ENCODE measurements at places on chromosomes 7 and 10.

GRCh38 chr7:14332155-14332554 lies 342.7 kb upstream of the ETV1 start:
- DNase-seq, result no peak

DNA sequence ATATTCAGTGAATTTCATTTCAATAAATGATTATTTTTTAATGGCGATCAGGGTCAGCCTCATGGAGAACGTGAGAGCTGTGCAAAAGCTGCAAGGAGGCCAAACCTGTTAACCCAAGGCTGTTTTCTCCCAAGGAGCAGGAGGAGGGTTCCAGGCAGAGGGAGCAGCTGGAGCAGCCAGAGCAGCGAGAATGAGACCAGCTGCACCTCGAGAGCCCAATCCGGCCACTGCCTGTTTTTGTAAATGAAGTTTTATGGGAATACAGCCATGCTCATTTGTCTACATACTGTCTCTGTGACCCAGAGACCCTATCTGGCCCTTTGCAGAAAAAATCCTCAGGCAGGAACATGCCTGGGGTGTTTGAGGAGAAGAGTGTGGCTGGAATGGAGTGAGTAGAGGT lies 104.9 kb downstream of the GRK5 start:
- no peak for DNase-seq

GRCh38 chr7:135768467-135768866 lies 19.9 kb upstream of the FAM180A start:
- DNase-seq, result no peak

DNA sequence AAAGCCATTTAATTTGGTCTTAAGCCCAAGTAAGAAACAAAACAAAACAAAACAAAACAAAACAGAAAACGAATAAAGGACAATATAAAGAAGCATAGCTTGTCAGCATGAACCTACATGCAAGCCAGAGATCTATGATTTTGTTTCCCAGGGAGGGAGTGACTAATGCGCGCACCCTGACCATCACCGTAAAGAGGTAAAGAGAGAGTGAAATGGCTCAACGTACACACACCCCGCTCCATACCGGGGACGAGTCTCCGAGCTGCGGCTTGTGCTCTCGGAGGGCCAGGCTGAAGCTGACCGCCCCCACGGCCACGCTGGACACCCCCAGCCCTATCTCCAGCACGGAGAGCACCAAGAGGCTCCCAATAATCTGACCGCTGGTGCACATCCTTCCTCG lies 1.1 kb downstream of the TMEM196 start:
- DNase-seq, result no peak

DNA sequence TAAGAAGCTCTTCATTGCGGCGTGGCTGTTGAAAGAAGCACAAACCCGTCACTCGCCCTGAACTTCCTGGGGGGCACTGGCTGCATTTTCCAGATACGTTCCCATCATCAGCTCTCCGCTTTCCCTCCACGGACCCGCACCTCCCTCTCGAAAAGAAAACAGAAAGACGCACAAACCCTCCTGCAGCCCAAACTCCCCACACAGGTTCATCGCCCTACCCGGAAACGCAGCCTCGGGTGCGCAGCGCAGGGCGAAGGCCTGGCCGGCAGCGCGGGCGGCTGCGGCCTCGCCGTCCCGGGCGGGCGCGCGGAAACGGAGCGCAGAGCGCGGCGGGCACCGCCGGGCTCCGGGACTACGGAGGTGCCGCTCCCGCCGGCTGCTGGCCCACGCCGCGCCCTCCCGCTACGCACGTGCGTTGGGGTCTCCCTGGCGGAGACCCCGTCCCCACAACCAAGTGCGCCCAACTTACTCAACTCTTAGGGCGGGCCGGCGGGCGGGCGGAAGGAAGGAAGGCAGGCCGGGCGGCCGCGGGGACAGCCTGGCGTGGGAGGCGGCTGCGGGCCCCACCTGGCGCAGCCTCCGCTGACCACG lies 822 bp downstream of the ZNF800 start:
- DNase-seq, result peak; percentile 45

DNA sequence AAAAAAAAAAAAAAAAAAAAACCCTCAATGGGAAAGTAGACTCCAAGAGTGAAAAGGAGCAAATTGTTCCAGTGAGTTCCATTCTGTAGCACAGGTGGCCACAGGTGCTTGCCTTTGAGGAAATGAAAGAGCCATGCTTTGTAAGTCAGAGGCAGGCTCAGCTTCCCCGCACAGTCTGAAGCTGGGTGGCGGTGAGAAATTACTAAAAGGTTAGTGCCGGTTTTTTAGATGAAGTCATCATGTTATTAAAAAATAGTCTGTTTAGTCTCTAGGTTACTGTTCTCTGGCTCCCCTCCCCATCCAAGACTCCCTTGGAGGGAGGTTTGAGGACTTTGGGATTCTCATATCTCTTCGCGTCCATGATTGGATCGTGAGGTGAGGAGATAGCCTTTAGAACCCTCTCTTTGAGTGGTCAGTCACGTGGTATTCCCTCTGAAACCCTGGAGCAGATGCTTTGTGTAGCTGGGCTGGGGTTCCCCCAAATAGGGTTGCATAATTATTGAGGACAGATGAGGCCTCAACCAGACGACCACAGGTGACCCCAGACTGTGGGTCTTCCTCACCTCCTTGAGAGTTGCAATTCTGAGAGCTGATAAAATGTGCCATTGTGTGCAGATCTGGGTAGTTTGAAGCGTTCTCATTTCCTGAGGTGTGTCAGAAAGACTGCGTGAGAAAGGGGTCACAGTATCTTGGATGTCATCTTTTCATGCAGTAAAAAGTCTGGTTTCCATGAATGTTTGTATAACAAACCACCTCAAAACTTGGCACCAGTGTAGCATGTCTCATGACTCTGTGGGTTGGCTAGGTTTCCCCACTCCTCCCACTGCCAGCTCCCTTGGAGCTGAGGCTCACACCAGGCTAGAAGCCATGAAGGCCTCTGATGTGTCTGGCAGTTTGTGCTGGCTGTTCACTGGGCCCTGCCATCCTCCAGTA lies 27.1 kb downstream of the OGDH start:
- DNase-seq, result peak; percentile 81

DNA sequence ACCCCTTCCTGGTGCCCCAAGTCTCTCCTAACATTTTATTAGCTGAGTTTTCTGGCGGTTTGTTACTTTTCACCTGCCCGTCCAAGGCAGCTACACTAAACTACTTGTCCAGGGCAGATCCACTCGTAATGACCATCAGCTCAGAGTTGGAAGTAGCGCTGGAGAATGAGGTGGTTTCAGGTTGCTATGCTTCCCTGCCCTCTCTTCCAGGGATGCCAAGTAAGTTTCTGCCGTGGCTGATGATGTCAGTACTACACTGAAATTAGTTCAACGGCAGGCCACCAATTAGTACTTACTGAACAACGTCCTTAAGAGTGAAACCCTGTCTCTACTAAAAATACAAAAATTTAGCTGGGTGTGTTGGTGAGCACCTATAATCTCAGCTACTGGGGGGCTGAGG lies 55.2 kb downstream of the DIP2C start:
- DNase-seq, result no peak

- DNase-seq, result no peak
Observed at GRCh38 chr10:1488970-1489548, 248.3 kb downstream of the ADARB2 start.

DNA sequence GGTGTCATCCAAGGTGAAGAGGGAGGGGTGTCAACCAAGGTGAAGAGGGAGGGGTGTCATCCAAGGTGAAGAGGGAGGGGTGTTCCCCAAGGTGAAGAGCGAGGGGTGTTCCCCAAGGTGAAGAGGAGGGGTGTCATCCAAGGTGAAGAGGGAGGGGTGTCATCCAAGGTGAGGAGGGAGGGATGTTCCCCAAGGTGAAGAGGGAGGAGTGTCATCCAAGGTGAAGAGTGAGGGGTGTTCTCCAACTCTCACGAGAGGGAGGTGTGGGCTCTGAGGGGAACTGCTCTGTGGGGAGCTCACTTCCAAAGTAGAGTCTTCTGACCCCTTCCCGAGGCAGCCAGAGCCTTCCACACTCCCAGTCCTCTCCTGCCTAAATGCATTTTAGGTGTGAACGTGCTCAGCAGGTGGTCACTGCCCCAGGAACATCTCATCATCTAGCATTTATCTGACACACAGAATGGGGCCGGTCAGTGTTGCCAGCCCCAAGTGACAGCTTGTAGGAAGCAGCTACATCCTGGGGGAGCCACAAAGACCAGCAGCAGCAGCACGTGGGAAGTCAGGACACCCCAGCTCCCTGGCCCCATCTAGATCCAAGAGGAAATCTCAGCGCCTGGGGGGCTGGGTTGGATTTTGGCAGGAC lies 323.8 kb downstream of the GLRX3 start:
- no peak for DNase-seq

DNA sequence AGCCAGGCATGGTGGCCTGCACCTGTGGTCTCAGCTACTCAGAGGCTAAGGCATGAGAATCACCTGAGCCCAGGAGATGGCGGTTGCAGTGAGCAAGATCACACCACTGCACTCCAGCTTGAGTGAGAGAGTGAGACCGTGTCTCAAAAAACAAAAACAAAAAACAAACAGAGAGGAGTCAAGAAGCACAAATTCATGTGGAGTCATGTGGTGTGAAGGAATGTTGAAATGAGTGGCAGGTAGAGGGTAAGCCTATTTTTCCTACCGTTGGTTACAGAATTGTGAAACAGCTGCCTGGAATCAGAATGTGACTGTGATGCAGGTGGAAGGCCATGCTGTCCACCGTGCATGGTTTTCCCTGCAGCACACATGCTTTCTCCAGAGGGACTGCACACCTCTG lies 23.7 kb upstream of the NUB1 start:
- no peak for DNase-seq

GRCh38 chr10:98404571-98405359 lies 10.2 kb downstream of the PYROXD2 start:
- DNase-seq, result no peak

GRCh38 chr7:26588511-26588910 lies 275.9 kb downstream of the SKAP2 start:
- no peak for DNase-seq

- DNase-seq, result peak; percentile 5
Observed at GRCh38 chr7:157499121-157499834, 162.5 kb downstream of the DNAJB6 start.

- no peak for DNase-seq
Observed at GRCh38 chr10:125002047-125002422, 60.1 kb downstream of the ZRANB1 start.

DNA sequence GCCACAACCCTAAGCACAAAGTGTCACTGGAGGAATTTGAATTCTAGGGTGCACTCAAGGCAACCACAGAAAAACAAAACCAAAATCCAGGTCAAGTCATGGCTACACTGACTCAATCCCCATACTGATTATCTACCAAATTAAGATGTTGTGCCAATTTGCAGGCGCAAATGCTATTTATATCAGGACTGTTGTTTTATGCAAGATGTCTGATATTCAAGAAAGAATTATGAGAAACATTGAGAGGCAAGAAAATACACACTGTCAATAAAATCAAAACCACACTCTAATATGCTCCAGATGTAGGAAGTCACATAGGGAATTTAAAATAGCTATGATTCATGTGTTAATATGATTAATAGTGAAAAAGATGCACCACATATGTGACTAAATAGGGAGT lies 141.3 kb upstream of the MINDY3 start:
- no peak for DNase-seq

DNA sequence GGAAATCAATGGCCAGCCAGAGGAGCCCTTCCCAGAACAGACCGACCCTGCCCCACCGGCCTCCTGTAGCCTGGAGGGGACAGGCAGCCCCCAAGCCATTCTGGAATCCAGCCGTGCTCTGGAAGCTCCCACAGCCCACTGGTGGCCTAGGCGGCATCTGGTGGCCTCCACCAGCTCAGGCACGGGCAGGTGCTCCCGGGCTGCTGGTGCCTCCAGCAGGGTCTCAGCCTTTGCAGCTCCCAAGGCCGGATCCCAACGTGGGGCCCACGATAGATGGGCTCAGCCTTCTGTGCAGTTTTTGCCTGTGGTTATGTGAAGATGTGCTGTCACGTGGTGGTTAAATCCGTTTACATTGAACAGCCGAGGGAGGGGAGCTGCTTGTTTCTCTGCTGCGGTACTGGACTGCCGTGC lies 44.4 kb downstream of the JAKMIP3 start:
- peak; percentile 5 for DNase-seq

- DNase-seq, result no peak
Observed at GRCh38 chr7:71286336-71286735, 154.4 kb downstream of the GALNT17 start.

DNA sequence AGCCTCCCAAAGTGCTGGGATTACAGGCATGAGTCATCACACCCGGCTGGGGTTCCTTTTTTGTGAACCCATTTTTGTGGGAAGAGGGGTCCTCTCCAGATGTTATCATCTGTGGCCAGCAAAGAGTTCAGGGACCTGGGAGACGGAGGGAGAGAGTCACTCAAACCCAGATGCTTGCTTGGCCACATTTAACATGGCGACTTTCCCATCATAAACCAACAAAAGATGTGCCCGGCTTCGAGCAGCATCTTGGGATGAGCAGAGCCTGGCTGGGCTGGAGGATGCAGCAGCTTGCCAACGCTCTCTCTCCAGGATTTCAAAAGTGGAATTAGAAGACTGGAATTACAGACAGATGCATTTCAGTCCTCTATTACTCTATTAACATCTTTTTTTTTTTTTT lies 19.1 kb upstream of the HABP2 start:
- no peak for DNase-seq

DNA sequence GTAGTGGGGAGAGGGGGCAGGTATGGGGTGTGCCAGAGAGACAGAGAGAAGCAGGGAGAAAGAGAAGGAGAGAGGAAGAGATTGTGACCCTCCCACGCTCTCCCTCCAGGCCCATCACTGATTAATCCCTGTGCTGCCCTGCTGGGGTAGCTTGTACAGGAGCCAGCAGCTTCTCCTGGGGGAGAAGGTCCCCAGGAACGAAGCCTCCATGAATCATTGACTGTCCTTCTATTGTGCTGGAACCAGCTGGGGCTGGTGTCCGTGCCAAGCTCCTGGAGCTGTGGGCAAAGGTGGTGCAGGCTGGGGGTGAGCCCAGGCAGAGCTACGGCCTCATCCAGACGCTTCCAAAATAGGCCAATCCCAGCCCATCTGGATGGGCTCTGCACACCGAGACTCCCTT lies 20.9 kb downstream of the AQP1 start:
- DNase-seq, result no peak

DNA sequence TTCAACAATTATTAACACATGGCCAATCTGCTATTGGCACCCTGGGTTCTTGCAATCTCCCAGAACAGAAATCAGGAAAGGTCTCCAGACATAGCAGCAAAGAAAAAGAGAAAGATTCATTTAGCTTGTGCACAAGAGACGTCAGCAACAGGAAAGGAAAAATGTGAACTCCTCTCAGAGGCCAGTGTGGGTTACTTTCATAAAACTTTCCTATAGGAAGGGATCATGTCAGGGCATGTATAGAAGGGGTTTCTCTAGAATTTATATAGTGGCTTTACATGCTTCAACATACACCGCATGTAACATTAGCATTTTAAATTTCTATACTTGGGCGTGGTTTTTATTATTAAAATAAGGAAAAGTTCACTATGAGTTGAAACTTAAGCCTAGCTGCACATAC lies 725.1 kb downstream of the SORCS1 start:
- DNase-seq, result no peak

All from CD4-positive, alpha-beta T cell treated with Interleukin-4 for 1 hour (primary cell).